ENCODE measurements at places on chromosomes 4 and X.

- no peak for DNase-seq
These were observed 5.8 kb downstream of the LAS1L start for GRCh38 chrX:65528705-65529340.

- DNase-seq, result no peak
These were observed 6.1 kb downstream of the SPATA18 start for GRCh38 chr4:52057196-52057595.

GRCh38 chr4:150140774-150141400, 62.6 kb downstream of the DCLK2 start:
- DNase-seq, result no peak

DNA sequence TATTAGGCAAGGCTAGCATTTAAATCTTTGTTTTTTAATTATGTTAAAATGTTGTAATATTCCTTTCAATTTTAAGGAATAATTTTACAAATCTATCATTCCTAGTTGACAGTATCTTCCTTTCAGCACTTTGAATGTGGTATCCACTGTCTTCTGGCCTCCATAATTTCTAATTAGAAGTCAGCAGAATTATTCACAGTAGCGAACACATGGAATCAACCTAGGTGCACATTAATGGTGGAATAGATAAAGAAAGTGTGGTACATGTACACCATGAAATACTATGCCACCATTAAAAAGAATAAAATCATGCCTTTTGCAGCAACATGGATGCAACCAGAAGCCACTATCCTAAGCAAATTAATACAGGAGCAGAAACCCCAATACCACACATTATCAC, 1887.8 kb downstream of the PCDH7 start:
- no peak for DNase-seq

GRCh38 chr4:113145519-113146291, 96.3 kb downstream of the ANK2 start:
- DNase-seq, result no peak

DNA sequence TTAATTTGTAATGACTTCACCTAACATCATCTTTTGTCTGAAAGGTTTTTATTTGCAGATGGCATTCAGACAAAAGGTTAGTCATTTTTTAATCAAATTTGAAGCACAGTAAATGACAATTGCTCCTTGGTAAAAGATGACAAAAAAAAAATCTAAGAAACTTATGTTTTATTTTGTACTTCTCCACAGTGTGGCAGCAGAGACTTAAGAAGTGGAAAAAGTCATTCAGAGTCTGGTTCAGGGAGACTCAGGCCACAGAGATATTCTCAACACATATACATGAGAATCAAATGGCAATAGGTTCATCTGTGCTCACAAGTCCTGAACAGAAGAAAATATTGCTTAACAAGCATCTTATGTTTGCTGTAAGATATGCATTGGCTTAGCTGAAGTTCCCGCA, 436.2 kb downstream of the KCNIP4 start:
- DNase-seq, result peak; percentile 5

GRCh38 chr4:24241511-24241910, 342.8 kb downstream of the DHX15 start:
- DNase-seq, result no peak

DNA sequence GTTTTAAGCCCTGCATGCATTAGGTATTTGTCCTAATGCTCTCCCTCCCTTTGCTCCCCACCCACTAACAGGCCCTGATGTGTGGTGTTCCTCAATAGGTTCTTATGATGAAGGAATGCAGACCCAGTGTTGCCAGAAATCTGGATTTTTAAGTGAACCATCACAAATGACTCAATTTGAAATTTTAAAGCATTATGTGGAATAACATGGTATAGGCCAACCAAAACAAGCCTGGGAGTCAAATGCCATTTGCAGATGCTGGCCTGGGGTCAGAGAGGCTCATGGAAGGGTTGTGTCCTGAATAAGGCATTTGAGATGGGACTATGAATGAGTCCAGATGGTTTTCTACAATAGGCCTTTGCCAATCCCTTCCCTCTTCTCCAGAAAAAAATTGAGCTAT, 179.6 kb downstream of the SHROOM3 start:
- DNase-seq, result no peak

- DNase-seq, result no peak
These were observed 128.3 kb downstream of the MAGEE1 start for GRCh38 chrX:76555816-76556215.

- DNase-seq, result no peak
These were observed 1.2 kb downstream of the CLTRN start for GRCh38 chrX:15663439-15663838.

DNA sequence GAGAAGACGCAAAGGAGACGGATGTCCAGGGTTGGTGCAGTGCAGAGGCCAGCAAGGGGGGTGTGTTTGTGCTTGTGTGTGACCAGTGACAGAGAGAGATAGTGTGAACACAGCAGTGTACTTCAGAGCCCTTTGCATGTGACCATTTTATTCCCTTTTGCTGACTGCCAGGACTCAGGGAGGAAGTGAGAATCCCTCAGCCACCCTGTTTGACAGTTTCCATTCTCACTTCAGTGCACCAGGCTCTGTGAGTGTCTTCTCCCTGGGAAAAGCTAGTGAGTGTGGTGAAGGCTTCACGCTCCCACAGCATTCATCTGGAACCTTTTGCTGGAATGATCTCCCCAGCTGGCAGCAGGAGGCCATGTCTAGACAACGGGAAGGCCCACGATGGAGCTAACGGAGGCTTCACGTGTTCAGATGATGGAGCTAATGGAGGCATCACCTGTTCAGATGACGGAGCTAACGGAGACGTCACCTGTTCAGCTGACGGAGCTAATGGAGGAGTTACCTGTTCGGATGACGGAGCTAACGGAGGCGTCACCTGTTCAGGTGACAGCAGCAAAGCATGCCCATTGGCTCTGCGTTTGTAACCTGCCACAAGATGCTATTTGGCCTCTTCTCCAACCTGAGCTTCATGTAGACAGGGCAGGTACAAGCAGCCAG, 195.4 kb downstream of the AFAP1 start:
- no peak for DNase-seq

DNA sequence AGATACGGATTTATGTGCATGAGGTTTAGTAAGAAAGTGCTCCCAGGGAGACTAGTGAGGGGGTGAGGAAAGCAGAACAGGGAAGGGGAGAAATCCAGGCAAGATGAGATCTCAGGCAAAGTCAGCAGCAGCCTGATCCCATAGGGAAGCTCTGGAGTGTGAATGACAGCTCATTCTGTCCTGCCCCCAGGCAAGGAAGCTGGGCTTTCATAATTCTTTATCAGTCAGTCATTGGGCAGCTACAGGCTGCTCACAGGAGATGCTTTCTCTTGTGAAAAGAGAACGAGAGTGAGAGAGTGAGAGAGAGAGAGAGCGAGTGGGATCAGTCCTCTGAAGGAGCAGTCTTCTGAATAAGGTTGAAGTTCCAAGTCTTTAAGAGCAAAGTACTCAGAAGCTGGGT, 48.1 kb downstream of the SRPX start:
- no peak for DNase-seq

GRCh38 chr4:188949596-188949995, 810.4 kb downstream of the TRIML1 start:
- no peak for DNase-seq

DNA sequence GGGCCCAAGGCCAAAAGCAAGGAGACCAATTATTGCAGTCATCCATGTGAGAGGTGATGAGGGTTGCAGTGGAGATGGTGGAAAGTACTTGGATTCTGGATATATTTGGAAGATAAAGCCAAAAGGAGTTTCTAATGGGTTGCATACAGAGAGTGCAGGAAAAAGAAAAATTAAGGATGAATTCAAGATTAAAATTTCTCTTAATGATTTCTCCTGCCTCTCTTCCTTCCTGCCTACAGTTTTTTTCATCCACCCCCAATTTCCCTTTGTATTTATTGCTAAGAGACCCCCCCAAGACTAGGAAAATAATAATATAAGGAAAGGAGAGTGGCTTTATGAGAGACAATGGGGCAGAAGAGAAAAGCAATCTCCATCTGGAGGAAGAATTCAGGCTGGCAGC, 8.6 kb upstream of the FGF5 start:
- DNase-seq, result no peak

GRCh38 chrX:45011597-45011996, 138.6 kb downstream of the KDM6A start:
- no peak for DNase-seq

DNA sequence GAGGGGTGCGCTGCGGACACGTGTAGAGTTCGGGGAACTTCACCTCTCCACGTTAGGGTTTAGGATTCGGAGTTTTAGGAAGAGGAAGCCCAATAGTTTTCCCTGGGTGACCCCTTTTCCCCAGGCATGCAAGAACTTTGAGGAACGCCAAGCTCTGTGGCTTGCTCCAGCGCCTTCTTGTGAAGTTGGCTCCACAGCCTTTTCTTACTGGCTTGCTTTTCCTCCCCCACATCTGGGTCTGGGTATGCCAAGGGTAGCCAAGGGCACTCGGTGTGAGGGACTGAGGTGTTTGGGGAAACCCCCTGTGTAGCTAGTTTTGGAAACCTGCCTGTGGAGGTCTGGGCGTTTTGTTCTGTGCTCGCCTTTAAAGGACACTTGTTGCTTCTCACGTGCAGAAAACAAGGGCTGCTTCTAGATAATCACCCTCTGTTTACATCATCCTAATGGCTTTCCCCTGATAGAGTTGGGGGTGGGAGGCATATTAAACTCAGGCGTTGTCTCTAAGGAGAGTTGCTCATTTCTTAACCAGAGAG, 746 bp downstream of the EDNRA start:
- no peak for DNase-seq
